ENCODE measurements at places on chromosomes 16 and 17.

DNA sequence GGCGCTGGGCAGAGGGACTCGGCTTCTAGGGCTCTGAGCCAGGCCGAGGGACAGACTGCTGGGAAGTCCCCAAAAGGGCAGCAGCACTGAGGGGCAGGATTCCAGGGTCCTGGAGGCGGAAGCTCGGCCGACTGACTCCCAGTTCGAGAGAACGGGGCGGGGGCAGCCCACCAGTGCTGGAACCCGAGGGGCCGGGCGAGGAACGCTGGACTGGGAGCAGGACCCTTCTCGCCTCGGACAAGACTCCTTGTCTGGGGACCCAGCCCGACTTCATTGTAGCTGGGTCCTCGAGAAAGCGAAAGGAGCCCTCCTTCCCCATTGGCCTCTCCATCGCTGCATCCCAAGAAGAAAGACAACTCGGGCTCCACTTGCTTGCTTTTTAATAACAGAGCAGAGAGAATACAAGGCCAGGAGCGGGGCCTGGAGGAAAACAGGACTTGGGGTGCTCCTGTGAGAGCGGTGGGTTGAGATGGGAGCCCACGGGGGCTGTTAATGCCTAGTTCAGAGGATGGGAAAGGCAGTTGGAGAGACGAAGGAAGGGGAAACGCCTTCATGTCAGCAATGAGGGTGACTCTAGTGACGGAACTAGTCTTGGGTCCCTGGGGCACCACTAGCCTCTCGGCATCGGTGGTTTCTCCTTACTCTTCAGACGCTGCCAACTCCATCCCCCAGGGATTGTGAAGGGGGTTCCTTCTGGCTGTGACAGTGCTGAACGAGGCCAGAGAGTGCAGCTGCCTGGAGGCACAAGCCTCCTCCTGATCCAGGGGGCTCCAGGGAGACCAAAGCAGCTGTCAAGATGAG lies 492 bp upstream of the CAMTA2 start:
- H3K27ac ChIP-seq: peak overlapping the region; percentile 97
- peaks cover 49% of the 10 kb centered on the region for H3K4me1 ChIP-seq
- H3K4me3 ChIP-seq: peak overlapping the region; percentile 93
- H3K36me3 ChIP-seq: peaks cover 63% of the 10 kb centered on the region
- peak; percentile 45 for DNase-seq
- H3K27me3 ChIP-seq: no peaks in the 10 kb centered on the region

GRCh38 chr17:82848022-82848592 lies 8.3 kb upstream of the ZNF750 start:
- DNase-seq: peak; percentile 43
- H3K27me3 ChIP-seq: no peaks in the 10 kb centered on the region
- H3K36me3 ChIP-seq: peaks cover 18% of the 10 kb centered on the region
- H3K4me3 ChIP-seq: peak overlapping the region; percentile 50
- peak overlapping the region; percentile 30 for H3K27ac ChIP-seq
- H3K4me1 ChIP-seq: peaks cover 18% of the 10 kb centered on the region

- H3K27me3 ChIP-seq: peaks cover 35% of the 10 kb centered on the region
- peaks cover 7% of the 10 kb centered on the region for H3K4me1 ChIP-seq
- DNase-seq: no peak
- peak overlapping the region; percentile 56 for H3K4me3 ChIP-seq
- no peaks in the 10 kb centered on the region for H3K36me3 ChIP-seq
Observed at GRCh38 chr16:75494661-75495075, 573 bp downstream of the CHST6 start.

GRCh38 chr17:73371836-73372235 lies 60.0 kb upstream of the CDC42EP4 start:
- H3K4me3 ChIP-seq: no peak overlapping the region
- no peaks in the 10 kb centered on the region for H3K4me1 ChIP-seq
- no peaks in the 10 kb centered on the region for H3K27me3 ChIP-seq
- no peak overlapping the region for H3K27ac ChIP-seq
- no peaks in the 10 kb centered on the region for H3K36me3 ChIP-seq

- DNase-seq: peak; percentile 48
- no peaks in the 10 kb centered on the region for H3K36me3 ChIP-seq
- H3K27me3 ChIP-seq: no peaks in the 10 kb centered on the region
- no peak overlapping the region for H3K4me3 ChIP-seq
Observed at GRCh38 chr17:64736804-64737492, 74.8 kb upstream of the SMURF2 start.

GRCh38 chr17:83080579-83080857 lies 1.1 kb downstream of the METRNL start:
- no peak overlapping the region for H3K27ac ChIP-seq
- peaks cover 42% of the 10 kb centered on the region for H3K4me1 ChIP-seq
- peaks cover 25% of the 10 kb centered on the region for H3K36me3 ChIP-seq
- H3K4me3 ChIP-seq: no peak overlapping the region
- no peak for DNase-seq

DNA sequence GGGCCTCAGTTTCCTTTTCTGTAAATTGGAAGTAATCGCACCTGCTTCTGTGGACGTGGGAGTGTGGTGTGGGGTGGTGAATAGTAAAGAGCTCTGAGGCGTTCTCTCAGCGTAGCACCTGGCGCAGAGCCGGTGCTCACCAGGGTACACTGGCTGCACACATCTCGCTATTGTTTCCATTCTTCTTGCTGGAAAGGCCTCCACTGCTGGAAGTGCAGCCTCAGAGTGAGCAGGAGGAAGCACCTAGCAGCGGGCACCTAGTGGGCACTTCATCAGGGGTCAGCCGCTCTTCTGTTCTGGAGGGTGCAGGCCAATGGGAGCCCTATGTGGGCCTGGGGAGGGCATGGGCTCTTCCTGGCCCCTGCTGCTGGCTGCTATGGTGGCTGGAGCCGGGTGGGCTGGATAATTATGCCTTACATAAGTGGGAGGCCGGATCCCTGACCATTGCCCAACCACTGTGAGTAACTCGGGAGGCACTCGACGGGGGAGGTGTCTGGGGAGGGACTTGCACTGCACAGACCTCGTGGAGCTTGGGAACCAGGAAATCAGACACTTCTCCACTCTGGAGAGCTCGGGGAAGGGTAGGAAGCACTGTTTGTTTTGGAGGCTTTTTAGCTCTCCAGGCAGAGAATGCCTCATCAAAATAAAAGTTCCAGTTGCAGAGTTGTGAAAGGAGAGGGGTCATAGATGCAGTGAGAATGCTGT lies 1.7 kb downstream of the MAP2K3 start:
- H3K4me3 ChIP-seq: peak overlapping the region; percentile 97
- H3K36me3 ChIP-seq: peaks cover 56% of the 10 kb centered on the region
- peak overlapping the region; percentile 98 for H3K27ac ChIP-seq
- H3K4me1 ChIP-seq: peaks cover 68% of the 10 kb centered on the region

DNA sequence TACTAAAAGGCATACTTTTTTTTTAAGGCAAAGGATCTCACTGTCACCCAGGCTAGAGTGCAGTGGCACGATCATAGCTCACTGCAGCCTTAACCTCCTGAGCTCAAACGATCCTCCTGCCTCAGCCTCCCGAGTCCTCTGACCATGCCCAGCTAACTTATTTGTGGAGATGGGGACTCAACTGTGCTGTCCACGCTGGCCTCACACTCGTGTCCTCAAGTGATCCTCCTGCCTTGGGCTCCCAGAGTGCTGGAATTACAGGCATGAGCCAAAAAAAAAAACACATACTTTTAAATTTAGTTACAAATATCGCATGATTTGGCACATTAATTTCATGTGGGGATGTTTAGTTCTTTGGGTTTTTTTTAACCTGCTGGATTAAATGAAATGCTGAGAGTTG lies 207.7 kb upstream of the CHMP6 start:
- peak overlapping the region; percentile 37 for H3K27ac ChIP-seq
- DNase-seq: peak; percentile 15
- no peaks in the 10 kb centered on the region for H3K27me3 ChIP-seq
- H3K4me1 ChIP-seq: peaks cover 92% of the 10 kb centered on the region
- H3K4me3 ChIP-seq: no peak overlapping the region

DNA sequence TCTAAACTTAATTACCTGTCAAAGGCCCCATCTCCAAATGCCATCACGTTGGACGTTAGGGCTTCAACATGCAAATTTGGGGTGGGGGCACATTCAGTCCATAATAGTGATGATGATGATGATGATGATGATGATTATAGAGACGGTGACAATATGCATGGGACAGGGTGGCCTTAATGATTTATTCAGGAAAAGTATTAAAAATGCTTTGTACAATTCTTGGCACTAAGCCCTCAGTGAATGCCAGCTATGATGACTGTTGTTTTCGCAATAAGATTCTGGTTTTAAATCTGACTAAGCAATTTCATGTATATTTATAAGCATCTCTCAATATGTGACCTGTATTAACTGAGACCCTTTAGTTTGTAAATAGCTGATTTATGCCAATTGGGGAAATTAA lies 106.3 kb downstream of the C16orf95 start:
- no peaks in the 10 kb centered on the region for H3K36me3 ChIP-seq
- no peak for DNase-seq
- no peak overlapping the region for H3K4me3 ChIP-seq
- no peak overlapping the region for H3K27ac ChIP-seq
- no peaks in the 10 kb centered on the region for H3K27me3 ChIP-seq

- H3K36me3 ChIP-seq: no peaks in the 10 kb centered on the region
- H3K27ac ChIP-seq: peak overlapping the region; percentile 32
- peak; percentile 69 for DNase-seq
Observed at GRCh38 chr17:77783991-77784820, 174.3 kb upstream of the TNRC6C start.

- DNase-seq: no peak
- peaks cover 30% of the 10 kb centered on the region for H3K4me1 ChIP-seq
- no peak overlapping the region for H3K4me3 ChIP-seq
- no peak overlapping the region for H3K27ac ChIP-seq
- no peaks in the 10 kb centered on the region for H3K27me3 ChIP-seq
Observed at GRCh38 chr17:74870512-74870911, 2.3 kb downstream of the FDXR start.

- H3K27me3 ChIP-seq: peaks cover 35% of the 10 kb centered on the region
- H3K36me3 ChIP-seq: no peaks in the 10 kb centered on the region
- H3K27ac ChIP-seq: no peak overlapping the region
Observed at GRCh38 chr17:79919164-79919585, 79.9 kb upstream of the CBX4 start.

DNA sequence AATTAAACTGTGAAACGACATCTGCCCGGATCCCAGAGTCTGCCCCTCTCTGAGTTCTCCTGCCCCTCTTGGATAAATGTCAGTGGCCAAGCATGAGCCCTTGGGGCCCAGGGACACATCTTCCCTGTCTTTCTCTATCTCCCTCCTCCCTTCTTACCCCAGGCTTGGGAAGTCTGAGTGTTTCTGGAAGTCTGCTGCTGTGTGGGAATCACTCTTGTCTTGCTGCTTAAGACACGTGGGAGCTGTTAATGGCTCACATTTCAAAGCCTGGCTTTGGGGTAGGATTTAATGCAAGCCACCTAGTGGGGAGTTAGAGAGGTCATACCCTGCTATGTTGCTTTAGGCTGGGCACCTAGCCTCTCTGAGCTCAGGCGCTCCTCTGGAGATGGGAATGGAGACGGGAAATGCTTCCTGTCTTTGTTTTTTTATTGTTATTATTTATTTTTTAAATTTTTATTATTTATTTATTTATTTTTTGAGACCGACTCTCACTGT lies 218.5 kb upstream of the CIBAR2 start:
- no peaks in the 10 kb centered on the region for H3K36me3 ChIP-seq
- no peak overlapping the region for H3K27ac ChIP-seq
- H3K4me1 ChIP-seq: peaks cover 18% of the 10 kb centered on the region
- H3K4me3 ChIP-seq: no peak overlapping the region

DNA sequence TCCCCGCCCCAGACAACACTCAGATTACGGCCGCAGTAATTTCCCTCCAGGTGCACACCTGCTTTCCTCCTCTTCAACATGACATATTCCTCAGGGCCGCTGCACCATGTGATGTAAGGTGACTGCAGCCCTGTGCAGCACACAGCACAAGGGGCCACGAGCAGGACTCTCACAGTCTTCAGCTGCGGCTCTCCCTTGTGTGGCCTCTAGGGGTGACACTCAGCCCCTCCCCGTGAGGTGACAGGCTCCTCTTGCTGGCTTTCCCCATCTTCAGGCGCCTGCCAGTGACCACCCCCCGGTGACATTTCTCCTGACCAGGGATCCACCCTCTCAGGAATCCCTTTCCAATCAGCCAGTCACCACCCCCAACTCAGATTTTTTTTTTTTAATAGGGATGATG lies 31.3 kb upstream of the ABCC3 start:
- no peak for DNase-seq
- H3K4me3 ChIP-seq: no peak overlapping the region
- H3K36me3 ChIP-seq: no peaks in the 10 kb centered on the region
- no peak overlapping the region for H3K27ac ChIP-seq
- no peaks in the 10 kb centered on the region for H3K4me1 ChIP-seq
